ENCODE measurements at places on chromosomes 16 and 17. TPM values are rescaled to one million over a fixed set of nuclear protein-coding genes. Genes with fewer than 3 reads are reported as not detected.
A peak's percentile ranks its signal among the peaks of the same experiment; 100 is the strongest.

The KRT12 gene
- not detected for total RNA-seq

DNA sequence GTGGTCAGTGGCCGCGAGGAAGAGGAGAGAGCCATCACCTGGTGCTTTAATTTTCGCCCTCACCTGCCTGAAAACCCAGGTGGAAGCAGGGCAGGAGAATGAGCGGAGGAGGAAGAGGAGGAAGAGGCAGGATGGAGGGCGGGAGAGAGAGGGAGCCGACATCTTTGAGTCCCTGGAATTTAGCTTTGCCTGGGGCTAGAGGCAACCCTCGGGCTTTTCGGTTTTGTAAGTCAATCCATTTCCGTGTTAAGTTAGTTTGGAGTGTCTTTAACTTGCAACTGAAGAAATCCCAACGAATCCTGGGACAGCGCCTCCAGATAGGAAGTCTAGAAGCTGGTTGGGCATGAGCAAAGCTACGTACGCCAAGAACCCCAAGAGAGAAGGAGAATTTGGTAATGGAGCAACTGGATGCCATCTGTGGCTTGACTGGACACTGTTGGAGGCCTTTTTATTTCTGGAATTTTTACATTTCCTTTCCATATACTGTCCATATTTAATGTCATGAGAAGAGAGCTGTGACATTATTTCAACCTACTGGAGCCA lies 36.9 kb upstream of the ATP2A3 start:
- peaks cover 16% of the 10 kb centered on the region for H3K36me3 ChIP-seq
- H3K4me3 ChIP-seq = no peak overlapping the region

DNA sequence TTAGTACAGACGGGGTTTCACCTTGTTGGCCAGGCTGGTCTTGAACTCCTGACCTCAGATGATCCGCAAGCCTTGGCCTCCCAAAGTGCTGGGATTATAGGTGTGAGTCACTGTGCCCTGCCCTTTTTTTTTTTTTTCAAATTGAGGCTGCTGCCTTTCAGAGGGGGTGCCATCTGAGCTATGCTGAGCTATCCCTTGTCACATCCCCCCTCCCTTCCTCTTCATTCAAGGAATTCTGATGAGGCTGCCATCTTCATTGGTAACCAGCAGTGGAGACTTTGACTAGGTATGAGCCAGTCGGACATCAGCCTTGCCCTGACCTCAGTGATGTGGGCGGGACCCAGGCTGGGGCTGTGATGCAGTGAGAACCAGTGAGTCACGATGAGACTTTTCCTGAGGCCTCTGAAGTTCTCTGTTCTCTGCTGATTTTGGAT lies 24.4 kb upstream of the GPT2 start:
- no peaks in the 10 kb centered on the region for H3K36me3 ChIP-seq
- no peak overlapping the region for H3K27ac ChIP-seq
- H3K27me3 ChIP-seq = no peaks in the 10 kb centered on the region
- no peak overlapping the region for H3K4me3 ChIP-seq
- no peak for DNase-seq
- peaks cover 15% of the 10 kb centered on the region for H3K4me1 ChIP-seq

The TBC1D26 gene
- total RNA-seq = not detected

The IQCK gene
- total RNA-seq = 23.9 TPM

The TSPOAP1 gene
- 13.8 TPM for total RNA-seq

The ACAP1 gene
- 11.3 TPM for total RNA-seq

- no peak for DNase-seq
- H3K27me3 ChIP-seq = no peaks in the 10 kb centered on the region
- H3K27ac ChIP-seq = no peak overlapping the region
- no peaks in the 10 kb centered on the region for H3K4me1 ChIP-seq
Measured at GRCh38 chr17:37111329-37111728, 162.6 kb downstream of the AATF start.

- H3K4me3 ChIP-seq = no peak overlapping the region
- no peak overlapping the region for H3K27ac ChIP-seq
- H3K36me3 ChIP-seq = peaks cover 7% of the 10 kb centered on the region
- no peak for DNase-seq
- H3K27me3 ChIP-seq = no peaks in the 10 kb centered on the region
Measured at GRCh38 chr17:80731323-80731722, 186.7 kb downstream of the RPTOR start.

DNA sequence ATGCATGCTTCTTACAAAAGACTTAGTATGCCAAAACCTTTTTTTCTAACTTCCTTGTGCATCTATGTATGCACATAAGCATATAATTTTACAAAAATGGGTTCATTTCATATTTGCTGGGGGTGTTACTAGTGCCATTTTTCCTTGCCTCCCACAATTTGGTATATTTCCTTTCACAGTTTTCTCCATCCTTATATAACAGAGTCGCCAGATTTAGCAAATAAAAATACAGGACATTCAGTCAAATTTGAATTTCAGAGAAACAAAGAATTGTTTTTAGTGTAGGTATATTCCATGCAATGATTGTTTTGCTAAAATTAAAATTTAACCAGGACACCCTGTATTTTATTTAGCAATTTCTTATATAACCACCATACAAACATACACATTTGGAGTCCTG lies 4.0 kb upstream of the FBXO39 start:
- no peaks in the 10 kb centered on the region for H3K27me3 ChIP-seq
- H3K4me3 ChIP-seq = no peak overlapping the region

GRCh38 chr17:53765609-53766008 lies 57.1 kb upstream of the KIF2B start:
- H3K4me1 ChIP-seq = no peaks in the 10 kb centered on the region
- no peaks in the 10 kb centered on the region for H3K27me3 ChIP-seq
- H3K4me3 ChIP-seq = no peak overlapping the region
- DNase-seq = no peak

- no peaks in the 10 kb centered on the region for H3K27me3 ChIP-seq
- no peak overlapping the region for H3K4me3 ChIP-seq
- no peaks in the 10 kb centered on the region for H3K36me3 ChIP-seq
- no peak overlapping the region for H3K27ac ChIP-seq
- no peak for DNase-seq
Measured at GRCh38 chr17:31738996-31739699, 119.9 kb downstream of the COPRS start.

GRCh38 chr17:82424001-82424862 lies 5.8 kb upstream of the OGFOD3 start:
- no peaks in the 10 kb centered on the region for H3K36me3 ChIP-seq
- DNase-seq = peak; percentile 63
- H3K27ac ChIP-seq = no peak overlapping the region
- H3K27me3 ChIP-seq = no peaks in the 10 kb centered on the region
- no peak overlapping the region for H3K4me3 ChIP-seq

The ZPBP2 gene
- total RNA-seq = not detected

GRCh38 chr17:74371653-74372147 lies 4.4 kb downstream of the GPR142 start:
- H3K36me3 ChIP-seq = no peaks in the 10 kb centered on the region
- DNase-seq = no peak
- H3K4me3 ChIP-seq = no peak overlapping the region
- H3K27ac ChIP-seq = no peak overlapping the region
- H3K4me1 ChIP-seq = peaks cover 14% of the 10 kb centered on the region

DNA sequence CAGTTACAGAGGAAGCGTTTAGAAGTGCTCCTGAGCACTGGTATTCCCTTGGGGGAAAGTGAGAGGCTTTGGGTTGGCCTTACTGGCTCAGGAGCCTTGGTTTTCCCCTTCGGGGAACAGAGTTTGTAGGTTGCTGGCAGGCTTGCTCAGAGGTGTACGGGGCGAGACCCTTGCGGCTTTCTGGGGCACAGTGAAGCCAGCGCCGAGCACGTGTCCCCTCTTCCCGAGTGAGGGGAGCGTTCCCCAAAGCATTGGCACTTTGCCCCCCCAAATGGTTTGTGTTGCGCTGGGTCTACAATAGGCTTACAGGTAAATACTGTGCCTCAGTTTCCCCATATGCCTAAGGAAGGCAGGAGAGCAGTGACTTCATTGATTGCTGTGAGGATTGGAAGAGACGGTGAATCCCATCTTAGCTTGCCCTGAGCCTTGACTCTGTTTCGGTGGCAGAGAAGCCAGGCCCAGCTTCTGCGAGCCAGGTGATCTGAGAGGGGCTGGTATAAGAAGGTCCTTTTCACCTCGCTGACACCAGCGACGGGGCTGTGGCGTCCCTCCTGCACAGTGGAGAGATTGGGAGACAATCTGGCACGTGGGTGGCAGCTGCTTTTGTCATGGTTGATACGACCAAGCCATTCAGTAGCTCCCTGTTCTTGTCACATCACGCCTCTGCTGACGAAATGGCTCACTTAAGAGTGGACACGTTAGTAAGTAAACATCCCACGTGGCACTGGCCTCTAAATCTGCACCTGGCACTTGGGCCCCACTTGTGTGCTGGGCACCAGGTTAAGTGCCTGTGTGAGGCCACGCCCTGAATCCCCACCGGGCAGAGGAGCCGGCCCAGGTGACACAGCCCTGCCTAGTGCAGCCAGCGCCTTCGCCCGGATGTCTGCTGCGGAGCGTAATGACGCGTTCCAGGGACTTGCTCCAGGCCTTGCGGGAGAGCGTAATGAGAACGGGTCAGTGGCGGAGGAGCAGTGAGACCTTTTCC lies 55.0 kb downstream of the MEAK7 start:
- H3K4me3 ChIP-seq = no peak overlapping the region
- no peak overlapping the region for H3K27ac ChIP-seq
- no peak for DNase-seq
- H3K27me3 ChIP-seq = no peaks in the 10 kb centered on the region
- H3K36me3 ChIP-seq = no peaks in the 10 kb centered on the region

DNA sequence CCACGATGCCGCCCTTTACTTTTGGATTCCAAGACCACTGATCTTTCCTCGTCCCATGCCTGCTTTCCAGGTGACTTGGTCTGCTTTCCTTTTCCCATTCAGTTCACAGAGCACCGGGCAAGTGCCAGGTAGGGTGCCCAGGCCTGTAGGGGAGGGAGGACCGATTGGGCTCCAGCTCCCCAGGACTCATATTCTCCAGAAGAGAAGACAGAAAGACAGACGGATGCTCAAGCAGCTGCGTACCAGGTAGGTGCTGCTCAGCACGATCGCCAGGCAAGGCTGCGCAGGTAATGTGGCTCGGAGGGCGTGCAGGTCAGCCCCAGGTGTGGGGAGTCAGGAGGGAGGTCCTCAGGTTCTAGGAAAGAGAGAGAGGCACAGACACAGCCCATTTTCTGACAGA lies 67.5 kb upstream of the ZNF423 start:
- H3K27me3 ChIP-seq = no peaks in the 10 kb centered on the region
- H3K4me3 ChIP-seq = no peak overlapping the region
- H3K27ac ChIP-seq = no peak overlapping the region
- no peaks in the 10 kb centered on the region for H3K4me1 ChIP-seq
- no peak for DNase-seq
- no peaks in the 10 kb centered on the region for H3K36me3 ChIP-seq

DNA sequence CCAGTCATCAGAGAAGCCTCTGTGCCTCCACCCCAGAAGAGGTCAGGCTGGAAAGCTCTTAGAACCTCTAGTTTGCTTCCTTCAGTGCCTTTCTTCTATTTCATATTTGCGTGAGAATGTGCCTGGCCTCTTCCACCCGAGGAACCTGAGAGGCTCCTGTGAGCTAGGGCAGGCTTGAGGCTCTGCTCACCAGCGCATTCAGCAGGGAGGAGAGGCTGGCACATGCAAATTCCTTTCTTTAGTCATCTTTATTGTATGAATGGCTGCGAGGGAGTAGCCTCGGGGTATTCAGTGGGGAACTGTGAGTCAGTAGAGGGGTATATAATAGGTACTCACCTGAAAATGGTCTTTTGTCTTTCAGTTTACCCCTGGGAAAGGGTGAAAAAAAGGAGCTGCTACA lies 268.3 kb downstream of the ABCC12 start:
- H3K4me1 ChIP-seq = no peaks in the 10 kb centered on the region
- no peaks in the 10 kb centered on the region for H3K36me3 ChIP-seq
- H3K27ac ChIP-seq = no peak overlapping the region
- no peak for DNase-seq

DNA sequence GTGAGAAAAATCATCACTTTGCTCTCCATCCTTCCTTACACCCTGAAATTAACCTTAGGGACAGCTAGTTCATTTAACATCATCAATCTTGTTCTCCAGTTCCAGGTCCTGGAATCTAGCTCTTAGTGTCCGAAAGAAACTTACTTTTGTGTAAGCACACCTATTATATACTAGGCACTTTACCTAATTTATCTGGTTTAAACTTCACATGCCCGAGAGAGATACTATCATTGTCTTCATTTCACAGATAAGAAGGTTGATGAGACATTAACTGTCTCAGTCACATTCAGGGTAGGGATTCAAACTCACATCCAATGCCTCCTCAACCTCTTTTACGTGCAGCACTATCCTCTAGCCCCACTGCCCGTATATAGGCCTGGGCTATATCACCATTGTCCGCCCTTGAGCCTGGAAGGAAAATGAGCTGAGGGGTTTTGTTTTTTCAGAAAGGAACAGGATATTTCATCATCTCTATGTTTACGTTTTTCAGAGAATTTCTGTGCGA lies 501 bp upstream of the AP2B1 start:
- peak overlapping the region; percentile 95 for H3K27ac ChIP-seq
- no peaks in the 10 kb centered on the region for H3K27me3 ChIP-seq
- H3K4me3 ChIP-seq = peak overlapping the region; percentile 86
- no peaks in the 10 kb centered on the region for H3K36me3 ChIP-seq

DNA sequence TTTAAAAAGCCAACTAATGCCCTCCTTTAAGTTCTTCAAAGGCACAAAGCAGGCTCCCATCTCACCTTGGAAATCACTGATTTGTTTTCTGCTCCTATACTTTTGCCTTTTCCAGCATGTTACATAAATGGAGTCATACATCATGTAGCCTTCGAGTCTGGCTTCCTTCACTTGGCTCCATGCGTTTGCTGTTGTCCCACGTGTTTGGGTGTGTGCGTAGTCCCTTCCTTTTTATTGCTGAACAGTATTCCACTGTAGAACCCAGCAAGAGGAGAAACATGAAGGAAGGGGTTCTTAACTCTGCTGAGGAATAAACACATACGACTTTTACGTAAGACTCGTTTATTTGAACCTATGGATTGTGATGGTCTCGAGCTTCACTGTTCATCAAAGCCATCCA lies 82.0 kb downstream of the GPRC5B start:
- no peak for DNase-seq
- H3K4me1 ChIP-seq = no peaks in the 10 kb centered on the region
- no peaks in the 10 kb centered on the region for H3K27me3 ChIP-seq
- no peaks in the 10 kb centered on the region for H3K36me3 ChIP-seq
- no peak overlapping the region for H3K4me3 ChIP-seq

The RASD1 gene
- total RNA-seq = 250 TPM

The SOCS3 gene
- total RNA-seq = 47.6 TPM

- H3K4me3 ChIP-seq = peak overlapping the region; percentile 97
- DNase-seq = no peak
- H3K36me3 ChIP-seq = no peaks in the 10 kb centered on the region
- no peaks in the 10 kb centered on the region for H3K4me1 ChIP-seq
- no peaks in the 10 kb centered on the region for H3K27me3 ChIP-seq
Measured at GRCh38 chr17:3635474-3636153, 436 bp downstream of the SHPK start.

DNA sequence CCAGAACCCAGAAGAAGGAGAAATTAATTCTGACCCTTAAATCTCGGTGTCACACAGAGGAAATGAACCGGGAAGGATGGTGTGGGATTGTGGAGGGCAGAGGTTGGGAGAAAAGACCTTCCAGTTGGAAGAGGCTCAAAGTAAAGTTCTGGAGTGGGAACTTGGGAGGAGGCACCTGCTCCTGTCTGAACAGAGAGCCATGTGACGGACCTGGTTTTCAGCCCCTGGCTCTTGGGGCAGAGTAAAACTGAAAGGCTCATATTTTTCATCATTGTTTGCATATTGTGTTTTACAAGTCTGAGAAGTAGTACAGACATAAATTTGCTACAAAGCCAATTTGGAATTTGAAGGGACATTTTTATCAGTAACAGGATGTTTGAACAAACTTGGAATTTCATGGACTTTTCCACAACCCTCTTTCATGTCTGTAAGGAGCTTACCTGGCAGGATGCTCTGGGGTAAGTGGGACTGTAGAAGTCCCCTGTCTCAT lies 24.4 kb upstream of the SEC14L1 start:
- no peaks in the 10 kb centered on the region for H3K27me3 ChIP-seq
- H3K27ac ChIP-seq = peak overlapping the region; percentile 57
- no peak for DNase-seq
- H3K4me1 ChIP-seq = no peaks in the 10 kb centered on the region

Data from tibial nerve (tissue), 4 donors.